ENCODE measurements at places on chromosomes 2 and 18.

- no peaks in the 10 kb centered on the region for H3K4me1 ChIP-seq
- no peak for DNase-seq
- no peak overlapping the region for H3K4me3 ChIP-seq
- no peaks in the 10 kb centered on the region for H3K36me3 ChIP-seq
- no peak overlapping the region for H3K27ac ChIP-seq
- peaks cover 13% of the 10 kb centered on the region for H3K27me3 ChIP-seq
Measured at GRCh38 chr18:35747894-35748472, 166.4 kb downstream of the GALNT1 start.

GRCh38 chr18:57631697-57632096 lies 10.1 kb upstream of the NARS1 start:
- H3K4me3 ChIP-seq, result no peak overlapping the region
- H3K4me1 ChIP-seq, result peaks cover 21% of the 10 kb centered on the region
- no peak for DNase-seq
- H3K27ac ChIP-seq, result peak overlapping the region; percentile 29
- H3K27me3 ChIP-seq, result no peaks in the 10 kb centered on the region

DNA sequence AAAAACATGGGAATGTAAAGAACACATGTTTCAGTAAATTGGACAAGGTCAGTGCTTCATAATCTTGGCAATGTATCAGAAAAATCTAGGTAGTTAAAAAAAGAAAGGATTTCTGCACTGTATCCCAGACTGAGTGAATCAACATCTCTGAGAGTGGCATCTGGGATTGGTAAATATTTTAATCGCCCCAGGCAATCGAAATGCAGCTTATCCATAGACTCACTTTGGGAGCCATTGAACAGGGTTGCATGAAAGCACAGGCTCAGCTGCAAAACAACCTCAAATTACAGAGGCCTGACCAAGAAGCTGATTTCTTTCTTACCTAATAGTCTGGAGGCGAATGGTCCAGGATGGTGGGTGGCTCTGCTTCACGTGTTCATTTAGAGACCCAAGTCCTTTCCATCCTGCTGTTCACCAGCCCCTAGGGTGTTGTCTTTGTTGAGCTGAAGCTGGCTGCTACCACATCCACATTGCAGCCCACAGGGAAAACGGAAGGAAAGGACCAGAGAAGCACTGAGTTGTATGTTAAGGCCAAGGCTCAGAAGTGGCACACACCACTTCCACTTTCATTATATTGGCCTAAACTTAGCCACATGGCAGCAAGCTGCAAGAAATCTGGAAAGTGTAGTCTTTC lies 59.0 kb downstream of the MOGAT1 start:
- H3K27me3 ChIP-seq, result no peaks in the 10 kb centered on the region
- H3K27ac ChIP-seq, result peak overlapping the region; percentile 10
- DNase-seq, result peak; percentile 24
- no peaks in the 10 kb centered on the region for H3K36me3 ChIP-seq
- H3K4me1 ChIP-seq, result peaks cover 6% of the 10 kb centered on the region

DNA sequence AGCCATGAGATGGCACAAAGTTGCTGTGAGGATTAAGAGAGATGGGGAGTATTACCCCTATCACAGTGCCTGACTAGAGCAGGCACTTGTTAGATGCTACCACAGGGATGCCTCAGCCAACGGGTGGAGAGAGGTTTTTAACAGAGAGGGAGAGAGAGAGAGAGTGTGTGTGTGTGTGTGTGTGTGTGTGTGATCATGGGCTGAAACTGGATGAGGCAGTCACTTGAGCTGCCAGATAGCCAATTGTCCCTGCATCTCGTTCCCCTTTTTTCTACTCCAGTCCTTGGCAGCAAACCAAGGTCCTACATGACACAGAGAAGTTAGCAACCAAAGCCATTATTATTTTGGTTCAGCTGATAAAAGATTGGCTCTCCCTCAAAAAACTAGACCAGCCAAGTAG lies 3.0 kb downstream of the CD8A start:
- no peaks in the 10 kb centered on the region for H3K36me3 ChIP-seq
- no peak overlapping the region for H3K27ac ChIP-seq
- no peaks in the 10 kb centered on the region for H3K27me3 ChIP-seq
- no peak for DNase-seq
- H3K4me1 ChIP-seq, result peaks cover under 1% of the 10 kb centered on the region

DNA sequence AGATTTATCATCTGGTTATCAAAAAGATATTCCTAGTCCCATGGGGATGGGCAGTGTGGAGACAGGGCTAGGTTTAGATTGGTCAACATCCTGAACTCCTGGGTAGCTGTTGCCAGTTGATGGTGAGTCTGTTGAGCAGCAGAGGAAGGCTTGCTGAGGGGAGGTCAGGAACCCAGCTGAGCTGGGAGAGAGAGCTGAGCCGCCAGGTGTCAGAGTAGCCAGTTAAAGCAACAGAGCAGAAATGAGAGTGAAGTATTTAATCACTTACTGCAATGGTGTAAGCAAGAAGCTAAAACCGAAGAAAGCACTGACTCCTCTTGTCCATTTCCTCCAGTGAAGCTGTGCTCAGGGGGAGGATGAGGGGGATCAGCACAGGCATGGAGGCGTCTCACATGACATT lies 29.6 kb downstream of the SMYD1 start:
- DNase-seq, result no peak
- H3K4me1 ChIP-seq, result no peaks in the 10 kb centered on the region
- H3K27ac ChIP-seq, result no peak overlapping the region
- H3K27me3 ChIP-seq, result peaks cover 4% of the 10 kb centered on the region
- no peak overlapping the region for H3K4me3 ChIP-seq

DNA sequence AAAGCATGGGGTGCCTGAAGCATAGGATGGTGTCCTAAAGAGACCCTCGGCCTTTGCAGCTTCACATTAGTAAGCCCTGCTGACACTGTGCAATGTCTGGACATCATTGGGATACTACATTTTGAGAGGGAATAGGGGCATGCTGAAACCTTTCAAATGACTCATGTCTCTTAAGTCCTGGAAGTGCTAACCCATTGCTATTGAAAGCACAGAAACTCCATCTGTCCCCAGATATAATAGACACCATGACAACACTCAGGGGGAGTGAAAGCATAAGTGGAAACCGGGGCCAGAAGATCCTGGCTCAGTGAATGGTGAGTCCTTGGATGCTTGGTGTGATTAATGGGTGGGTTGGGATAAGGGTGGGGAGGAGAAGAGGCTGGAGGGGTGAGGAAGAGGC lies 595.5 kb upstream of the ID2 start:
- no peaks in the 10 kb centered on the region for H3K27me3 ChIP-seq
- H3K36me3 ChIP-seq, result no peaks in the 10 kb centered on the region
- no peak overlapping the region for H3K27ac ChIP-seq
- no peak for DNase-seq
- H3K4me3 ChIP-seq, result no peak overlapping the region
- H3K4me1 ChIP-seq, result peaks cover 7% of the 10 kb centered on the region

- no peak overlapping the region for H3K4me3 ChIP-seq
- H3K27ac ChIP-seq, result peak overlapping the region; percentile 84
- H3K4me1 ChIP-seq, result peaks cover 67% of the 10 kb centered on the region
Measured at GRCh38 chr18:59690996-59691395, 6.2 kb downstream of the CCBE1 start.

DNA sequence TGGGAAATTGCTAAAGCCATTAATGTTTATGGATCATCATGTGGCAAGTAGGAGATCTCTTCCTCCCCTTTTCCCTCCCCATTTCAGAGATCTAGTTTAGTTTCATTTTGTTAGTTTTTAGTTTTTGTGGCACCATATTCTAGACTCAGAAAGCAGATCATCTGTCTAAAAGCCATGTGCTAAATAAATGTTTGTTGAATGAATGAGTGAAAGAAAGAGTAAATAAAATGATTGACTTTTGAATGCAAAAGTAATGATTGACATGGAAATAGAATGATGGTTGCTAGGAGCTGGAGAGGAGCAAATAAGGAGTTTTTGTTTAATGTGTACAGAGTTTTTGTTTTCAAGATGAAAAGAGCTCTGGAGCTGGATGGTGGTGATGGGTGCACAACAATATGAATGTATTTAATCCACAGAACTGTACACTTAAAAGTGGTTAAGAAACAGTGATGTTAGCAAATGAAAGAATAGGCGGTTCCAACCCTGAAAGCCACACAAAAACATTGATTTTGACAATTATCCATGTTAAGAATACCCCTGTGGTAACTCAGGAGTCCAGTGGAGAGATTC lies 23.6 kb downstream of the TMEM178A start:
- H3K27ac ChIP-seq, result no peak overlapping the region
- H3K36me3 ChIP-seq, result no peaks in the 10 kb centered on the region
- no peaks in the 10 kb centered on the region for H3K4me1 ChIP-seq
- no peaks in the 10 kb centered on the region for H3K27me3 ChIP-seq
- DNase-seq, result no peak
- H3K4me3 ChIP-seq, result no peak overlapping the region

DNA sequence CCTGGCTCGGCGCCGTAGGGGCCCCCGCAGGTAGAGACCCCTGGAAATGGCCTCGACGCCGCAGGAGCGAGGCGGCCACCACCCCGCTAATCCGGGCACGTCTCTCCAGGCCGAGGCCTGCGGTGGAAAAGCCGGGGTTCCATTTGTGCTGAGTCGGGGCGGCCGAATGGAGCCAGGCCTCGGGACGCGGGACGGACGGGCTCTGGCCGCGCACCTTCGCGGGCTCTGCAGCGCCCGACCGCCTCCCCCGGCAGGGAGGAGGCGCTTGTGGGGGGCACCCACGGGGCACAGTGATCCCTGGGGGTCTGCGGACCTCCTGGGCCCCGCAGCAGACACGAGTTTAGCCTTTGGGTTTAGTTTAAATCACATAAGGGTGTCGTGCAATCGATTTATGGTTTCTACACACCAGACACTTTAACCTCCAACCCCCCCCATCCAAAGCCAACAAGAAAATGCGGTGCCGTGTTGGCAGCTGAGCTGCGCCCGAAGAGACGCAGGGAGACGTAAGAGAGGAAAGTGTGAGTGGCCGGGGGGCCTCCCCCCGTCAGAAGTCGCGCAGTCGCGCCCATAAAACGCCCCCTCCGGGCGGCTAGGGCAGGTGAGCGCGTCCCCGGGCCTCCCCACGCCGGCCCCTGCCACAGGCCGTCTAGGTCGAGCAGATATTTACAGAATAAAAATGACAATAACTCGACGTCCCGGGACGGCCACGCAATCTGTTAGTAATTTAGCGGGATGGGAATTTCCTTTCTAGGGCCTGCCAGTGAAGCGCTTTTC lies 1.0 kb upstream of the NFATC1 start:
- H3K4me1 ChIP-seq, result peaks cover 44% of the 10 kb centered on the region
- H3K36me3 ChIP-seq, result no peaks in the 10 kb centered on the region
- H3K27me3 ChIP-seq, result peaks cover 17% of the 10 kb centered on the region
- no peak for DNase-seq
- H3K4me3 ChIP-seq, result peak overlapping the region; percentile 57

DNA sequence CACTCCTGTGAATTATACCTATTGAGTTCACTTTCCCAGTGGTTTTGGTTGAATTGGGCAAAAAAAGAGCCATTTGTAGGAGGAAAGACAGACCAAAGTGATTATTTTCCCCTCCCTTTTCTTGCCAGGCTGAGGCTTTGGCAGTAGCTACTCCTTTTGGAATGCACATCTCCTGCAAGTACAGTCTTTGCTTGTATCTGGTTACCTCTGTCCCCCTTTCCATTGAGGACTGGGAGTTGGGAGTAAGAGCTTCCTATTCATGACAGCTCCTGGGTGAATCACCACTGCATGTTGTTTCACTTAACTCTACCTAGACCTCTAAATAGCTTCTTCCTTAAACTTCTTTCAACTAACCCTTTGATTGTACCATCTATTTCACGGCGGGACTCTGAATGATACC lies 695.3 kb upstream of the ZNF804A start:
- no peak for DNase-seq
- no peak overlapping the region for H3K27ac ChIP-seq
- no peaks in the 10 kb centered on the region for H3K27me3 ChIP-seq
- no peaks in the 10 kb centered on the region for H3K36me3 ChIP-seq
- H3K4me3 ChIP-seq, result no peak overlapping the region

DNA sequence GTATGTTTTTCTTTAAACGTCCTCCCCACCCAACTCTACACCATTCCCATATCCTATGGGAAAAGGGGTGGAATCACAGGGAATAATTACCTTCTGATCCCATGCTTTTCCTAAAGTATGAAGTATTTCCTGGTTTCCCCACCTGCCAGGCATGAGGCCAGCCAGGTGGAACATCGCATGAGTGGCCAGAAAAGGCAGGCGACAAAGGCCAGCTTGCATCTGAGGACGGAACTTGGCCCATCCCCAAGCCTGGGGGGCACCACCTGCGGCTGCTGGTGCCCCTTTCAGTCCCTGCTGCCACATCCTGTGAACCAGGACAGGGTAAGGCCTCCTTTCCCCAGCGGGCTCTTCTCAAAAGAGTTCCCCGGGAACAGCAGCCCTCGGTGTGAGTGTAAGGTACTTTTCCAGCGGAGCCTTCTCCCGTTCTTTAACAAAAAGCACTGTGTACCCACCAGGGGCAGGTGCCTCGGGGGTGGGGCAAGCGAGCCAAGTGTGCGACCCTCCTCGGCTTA lies 1.2 kb upstream of the ERFE start:
- no peak overlapping the region for H3K27ac ChIP-seq
- no peaks in the 10 kb centered on the region for H3K4me1 ChIP-seq
- H3K27me3 ChIP-seq, result no peaks in the 10 kb centered on the region
- H3K36me3 ChIP-seq, result no peaks in the 10 kb centered on the region

GRCh38 chr2:237932731-237933131 lies 34.1 kb upstream of the UBE2F start:
- H3K27me3 ChIP-seq, result no peaks in the 10 kb centered on the region
- DNase-seq, result no peak
- no peaks in the 10 kb centered on the region for H3K36me3 ChIP-seq
- no peak overlapping the region for H3K27ac ChIP-seq

- DNase-seq, result no peak
- H3K4me3 ChIP-seq, result no peak overlapping the region
- no peak overlapping the region for H3K27ac ChIP-seq
Measured at GRCh38 chr18:78738076-78738690, 241.4 kb upstream of the SALL3 start.

GRCh38 chr18:33355756-33356155 lies 84.8 kb downstream of the CCDC178 start:
- H3K4me3 ChIP-seq, result no peak overlapping the region
- DNase-seq, result no peak
- H3K27me3 ChIP-seq, result no peaks in the 10 kb centered on the region
- H3K27ac ChIP-seq, result no peak overlapping the region
- no peaks in the 10 kb centered on the region for H3K36me3 ChIP-seq
- H3K4me1 ChIP-seq, result no peaks in the 10 kb centered on the region
